ENCODE measurements at places on chromosomes 1 and 21. TPM values are rescaled to one million over a fixed set of nuclear protein-coding genes. Genes with fewer than 3 reads are reported as not detected.
A peak's percentile ranks its signal among the peaks of the same experiment; 100 is the strongest.

GRCh38 chr1:48568501-48568900 is 96.5 kb upstream of the SPATA6 start:
- no peak overlapping the region for H3K27ac ChIP-seq
- no peaks in the 10 kb centered on the region for H3K36me3 ChIP-seq
- no peaks in the 10 kb centered on the region for H3K27me3 ChIP-seq

GRCh38 chr1:175865041-175865766 is 121.8 kb upstream of the TNR start:
- no peak overlapping the region for H3K4me3 ChIP-seq
- H3K27ac ChIP-seq = no peak overlapping the region
- H3K27me3 ChIP-seq = no peaks in the 10 kb centered on the region
- no peaks in the 10 kb centered on the region for H3K36me3 ChIP-seq
- no peak for DNase-seq

- DNase-seq = no peak
- H3K4me3 ChIP-seq = no peak overlapping the region
- H3K27ac ChIP-seq = no peak overlapping the region
- no peaks in the 10 kb centered on the region for H3K4me1 ChIP-seq
- H3K36me3 ChIP-seq = no peaks in the 10 kb centered on the region
Observed at GRCh38 chr1:83994111-83994510, 4.8 kb downstream of the TTLL7 start.

DNA sequence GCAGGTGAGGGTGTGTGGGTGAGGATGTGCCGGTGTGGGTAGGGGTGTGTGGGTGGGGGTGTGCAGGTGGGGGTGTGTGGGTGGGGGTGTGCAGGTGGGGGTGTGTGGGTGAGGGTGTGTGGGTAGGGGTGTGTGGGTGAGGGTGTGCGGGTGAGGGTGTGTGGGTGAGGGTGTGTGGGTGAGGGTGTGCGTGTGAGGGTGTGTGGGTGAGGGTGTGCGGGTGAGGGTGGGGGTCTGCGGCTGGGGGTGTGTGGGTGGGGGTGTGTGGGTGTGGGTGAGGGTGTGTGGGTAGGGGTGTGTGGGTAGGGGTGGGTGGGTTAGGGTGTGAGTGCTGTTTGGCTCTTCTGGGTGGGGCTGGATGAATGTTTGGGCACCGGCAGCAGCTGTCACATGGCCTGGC is 241.4 kb upstream of the POTED start:
- H3K4me3 ChIP-seq = no peak overlapping the region
- no peak overlapping the region for H3K27ac ChIP-seq
- no peaks in the 10 kb centered on the region for H3K27me3 ChIP-seq
- H3K36me3 ChIP-seq = no peaks in the 10 kb centered on the region
- H3K4me1 ChIP-seq = no peaks in the 10 kb centered on the region

NFYC gene
- 41.7 TPM for total RNA-seq

DNA sequence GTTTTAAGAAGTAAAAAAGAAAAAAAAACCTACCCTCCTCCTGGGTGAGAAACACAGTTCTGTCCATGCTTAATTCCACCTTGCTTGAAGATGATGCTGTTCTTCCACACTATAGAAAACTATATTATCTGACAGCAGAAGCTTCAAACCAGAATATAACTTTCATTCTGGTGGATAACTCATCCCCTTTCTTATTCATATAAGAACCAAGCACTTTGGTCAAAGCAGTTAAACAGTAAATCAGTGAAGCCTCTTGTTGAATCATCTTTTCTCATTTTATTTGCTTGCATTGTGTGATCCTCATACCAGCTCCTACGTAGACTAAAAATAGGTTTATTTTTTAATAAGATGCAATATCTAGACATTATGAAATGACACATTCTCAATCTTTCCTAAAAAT is 36.7 kb upstream of the PRDX6 start:
- H3K27me3 ChIP-seq = no peaks in the 10 kb centered on the region
- H3K4me1 ChIP-seq = no peaks in the 10 kb centered on the region
- no peak for DNase-seq

GRCh38 chr1:63124666-63125191 is 197.6 kb upstream of the FOXD3 start:
- H3K27me3 ChIP-seq = no peaks in the 10 kb centered on the region
- no peaks in the 10 kb centered on the region for H3K36me3 ChIP-seq
- H3K27ac ChIP-seq = no peak overlapping the region
- no peak for DNase-seq
- H3K4me3 ChIP-seq = no peak overlapping the region

DNA sequence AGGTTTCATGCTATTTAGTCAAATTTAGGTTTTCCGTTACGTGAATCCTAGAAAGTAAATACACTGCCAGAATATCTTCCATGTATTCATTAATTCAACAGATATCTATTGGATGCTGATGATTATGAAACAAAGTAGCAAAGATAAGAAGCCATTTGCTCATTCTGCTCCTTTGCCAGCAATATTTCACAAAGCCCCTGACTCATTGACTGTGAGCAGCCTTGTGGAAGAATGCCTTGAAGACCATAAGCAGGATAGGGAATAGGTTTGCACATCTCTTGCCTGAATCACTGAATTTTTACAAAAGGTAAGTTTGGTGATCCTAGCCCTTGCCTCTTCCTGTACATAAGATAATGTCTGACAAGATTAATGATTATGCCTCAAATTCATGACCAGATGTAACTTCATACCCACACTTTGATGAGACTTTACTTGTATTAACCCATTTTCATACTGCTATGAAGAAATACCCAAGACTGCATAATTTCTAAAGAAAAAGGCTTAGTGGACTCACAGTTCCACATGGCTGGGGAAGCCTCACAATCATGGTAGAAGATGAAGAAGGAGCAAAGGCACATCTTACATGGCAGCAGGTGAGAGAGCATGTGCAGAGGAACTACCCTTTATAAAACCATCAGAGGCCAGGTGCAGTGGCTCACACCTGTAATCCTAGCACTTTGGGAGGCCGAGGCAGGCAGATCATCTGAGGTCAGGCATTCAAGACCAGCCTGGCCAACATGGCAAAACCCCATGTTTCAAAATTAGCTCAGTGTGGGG is 1.6 kb upstream of the PIGK start:
- H3K27ac ChIP-seq = no peak overlapping the region
- H3K4me1 ChIP-seq = peaks cover 9% of the 10 kb centered on the region
- no peaks in the 10 kb centered on the region for H3K27me3 ChIP-seq
- H3K36me3 ChIP-seq = no peaks in the 10 kb centered on the region

DNA sequence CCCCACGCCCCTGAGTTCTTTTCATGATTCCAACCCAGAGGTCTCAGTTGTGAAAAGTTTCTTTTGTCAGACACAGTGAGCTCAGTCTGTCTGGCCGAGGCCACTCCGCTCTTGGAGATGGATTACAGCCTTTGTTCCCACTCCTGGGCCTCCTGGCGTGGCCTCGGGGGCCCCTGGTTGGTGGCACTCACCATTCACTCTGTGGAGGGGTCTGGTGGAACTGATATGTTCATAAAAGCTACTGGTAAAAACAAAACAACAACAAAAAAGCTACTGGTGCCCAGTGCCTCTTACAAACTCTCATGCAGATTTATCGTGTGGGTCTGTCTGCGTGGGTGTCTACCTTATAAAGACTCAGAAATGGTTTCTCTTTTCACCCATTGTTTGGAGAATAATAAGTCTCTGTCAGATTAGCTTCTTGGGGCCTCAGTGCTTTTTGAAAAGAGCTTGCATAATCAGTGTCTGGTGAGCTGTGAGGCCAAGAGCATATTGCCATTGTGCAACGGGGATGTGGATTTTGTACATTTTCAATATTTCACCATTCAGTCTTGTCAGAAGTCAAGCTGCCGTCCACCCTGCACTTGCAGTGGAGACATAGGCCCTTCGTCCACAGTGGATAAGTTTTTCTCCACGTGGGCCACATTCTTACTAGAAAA is 86.7 kb downstream of the GALNT2 start:
- peak overlapping the region; percentile 37 for H3K27ac ChIP-seq
- no peak for DNase-seq
- H3K4me1 ChIP-seq = peaks cover 22% of the 10 kb centered on the region
- H3K36me3 ChIP-seq = no peaks in the 10 kb centered on the region

AMPD1 gene
- total RNA-seq = not detected

DNA sequence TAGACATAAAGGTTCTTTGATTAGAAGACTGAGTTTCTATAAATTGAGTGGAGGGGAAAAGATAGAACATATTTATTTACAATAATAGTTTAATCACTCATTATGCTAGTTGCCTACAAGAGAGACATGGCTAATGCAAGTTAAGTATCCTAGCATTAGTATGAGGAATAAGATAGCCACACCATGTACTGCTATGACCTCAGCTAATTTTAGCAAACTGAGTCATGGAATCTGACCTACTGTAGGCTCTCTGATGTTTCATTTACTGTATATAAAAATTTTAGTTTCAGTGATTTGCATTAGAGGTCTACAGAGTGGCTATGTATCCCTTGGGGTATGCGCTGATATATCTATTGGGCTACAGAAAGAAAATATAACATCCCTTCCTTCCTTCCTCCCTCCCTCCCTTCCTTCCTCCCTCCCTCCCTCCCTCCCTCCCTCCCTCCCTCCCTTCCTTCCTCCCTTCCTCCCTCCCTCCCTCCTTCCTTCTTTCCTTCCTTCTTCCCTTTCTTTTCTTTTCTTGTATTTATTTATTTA is 5.8 kb downstream of the AGL start:
- H3K27ac ChIP-seq = no peak overlapping the region
- DNase-seq = no peak
- H3K36me3 ChIP-seq = no peaks in the 10 kb centered on the region
- H3K4me1 ChIP-seq = peaks cover 58% of the 10 kb centered on the region
- H3K4me3 ChIP-seq = no peak overlapping the region

- no peak for DNase-seq
- no peak overlapping the region for H3K4me3 ChIP-seq
- no peaks in the 10 kb centered on the region for H3K27me3 ChIP-seq
- no peaks in the 10 kb centered on the region for H3K4me1 ChIP-seq
- H3K36me3 ChIP-seq = no peaks in the 10 kb centered on the region
Observed at GRCh38 chr1:81126989-81127581, 673.6 kb upstream of the ADGRL2 start.

DNA sequence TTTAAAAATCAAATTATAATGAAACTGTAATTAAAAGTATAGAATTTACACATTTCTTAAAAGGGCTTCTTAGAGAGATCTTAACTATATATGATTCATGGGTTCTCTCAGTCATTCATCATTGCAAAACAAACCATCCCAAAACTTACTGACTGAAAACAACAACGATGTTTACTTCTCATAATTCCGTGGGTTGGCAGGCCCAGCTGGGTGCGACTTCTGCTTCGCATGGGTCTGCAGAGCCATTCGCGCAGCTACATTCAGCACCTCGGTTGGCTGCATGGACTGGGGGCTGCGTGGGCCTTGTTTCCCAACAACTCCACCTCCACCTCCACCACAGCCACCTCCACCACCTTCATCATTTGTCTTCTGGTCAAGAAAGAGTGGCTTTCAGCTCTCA is 4.0 kb downstream of the SLAMF8 start:
- H3K4me1 ChIP-seq = peaks cover 33% of the 10 kb centered on the region
- no peaks in the 10 kb centered on the region for H3K27me3 ChIP-seq
- DNase-seq = no peak
- H3K27ac ChIP-seq = no peak overlapping the region

DNA sequence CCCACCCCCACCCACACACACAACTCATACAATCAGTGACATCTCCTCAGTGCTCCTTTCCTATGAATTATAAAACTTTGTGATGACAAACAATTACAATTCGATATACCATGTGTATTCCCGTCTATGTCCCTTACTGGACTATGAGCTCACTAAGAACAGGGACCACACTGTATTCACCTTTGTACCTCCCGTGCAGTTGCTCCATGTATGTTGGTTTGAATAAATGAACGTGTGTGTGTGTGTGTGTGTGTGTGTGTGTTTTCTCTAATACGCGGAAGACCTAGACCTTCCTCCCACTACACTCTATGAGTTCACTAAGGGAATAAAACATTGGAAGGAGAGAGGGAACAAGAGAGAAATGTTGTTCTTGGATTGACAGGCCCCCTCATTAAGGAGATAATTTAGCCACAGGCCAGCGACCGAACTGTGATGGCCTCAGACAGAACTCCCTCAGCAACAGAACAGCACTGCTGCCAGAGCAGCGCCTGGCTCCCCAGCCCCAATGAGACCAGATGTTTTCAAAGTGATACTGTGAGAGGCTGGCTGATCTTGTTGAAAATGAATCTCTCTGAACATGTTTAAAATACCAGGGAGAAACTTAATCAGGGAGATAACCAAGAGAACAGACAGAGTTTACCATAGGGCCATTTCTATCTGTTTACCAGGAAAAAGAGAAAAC is 21.7 kb downstream of the BCAR3 start:
- no peak overlapping the region for H3K27ac ChIP-seq
- no peaks in the 10 kb centered on the region for H3K27me3 ChIP-seq
- no peak for DNase-seq
- no peak overlapping the region for H3K4me3 ChIP-seq
- no peaks in the 10 kb centered on the region for H3K36me3 ChIP-seq

LCA5L gene
- total RNA-seq = 1.7 TPM

DNA sequence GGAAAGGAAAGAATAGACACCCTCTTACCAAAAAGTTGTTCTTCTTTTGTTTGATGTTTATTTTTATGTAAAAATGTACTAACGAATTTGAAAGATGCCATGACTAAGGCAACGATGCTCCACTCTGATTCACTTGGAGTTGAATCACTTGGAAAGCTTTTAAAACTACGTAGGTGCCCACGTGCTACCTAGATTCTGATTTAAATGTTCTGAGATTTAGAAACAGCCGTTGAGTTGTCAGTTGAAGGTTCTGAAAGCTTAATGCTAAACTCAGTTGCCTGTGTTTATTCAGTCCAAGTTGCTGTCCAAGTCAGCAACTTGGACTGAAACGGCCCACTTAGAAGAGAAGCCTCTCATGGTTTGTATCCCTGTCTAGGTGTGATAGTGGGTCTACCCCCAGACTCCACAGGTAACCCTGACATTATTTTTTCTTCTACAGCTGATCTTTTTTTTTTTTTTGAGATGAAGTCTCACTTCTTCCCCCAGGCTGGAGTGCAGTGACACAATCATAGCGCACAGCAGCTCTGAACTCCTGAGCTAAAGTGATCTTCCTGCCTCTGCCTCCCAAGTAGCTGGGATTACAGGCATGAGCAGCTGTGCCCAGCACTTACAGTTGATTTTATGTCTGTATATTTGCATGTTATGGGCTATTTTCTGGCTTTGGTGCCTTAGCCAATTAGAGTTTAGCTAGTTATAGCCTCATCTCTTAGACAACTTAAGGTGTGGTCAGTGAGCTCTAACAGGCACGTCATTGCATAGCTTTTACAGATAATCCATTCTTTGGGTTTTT is 1.4 kb upstream of the VAMP4 start:
- H3K27me3 ChIP-seq = no peaks in the 10 kb centered on the region
- H3K36me3 ChIP-seq = peaks cover under 1% of the 10 kb centered on the region
- H3K4me1 ChIP-seq = peaks cover 40% of the 10 kb centered on the region
- no peak for DNase-seq
- H3K4me3 ChIP-seq = peak overlapping the region; percentile 82

FCRL1 gene
- total RNA-seq = not detected

RBBP4 gene
- total RNA-seq = 102 TPM

- no peak overlapping the region for H3K4me3 ChIP-seq
- H3K27ac ChIP-seq = peak overlapping the region; percentile 18
- peaks cover 26% of the 10 kb centered on the region for H3K4me1 ChIP-seq
- no peaks in the 10 kb centered on the region for H3K36me3 ChIP-seq
- DNase-seq = no peak
Observed at GRCh38 chr1:39277879-39278278, 73.4 kb downstream of the MACF1 start.

- peak overlapping the region; percentile 49 for H3K4me3 ChIP-seq
- H3K4me1 ChIP-seq = peaks cover 43% of the 10 kb centered on the region
- H3K27me3 ChIP-seq = no peaks in the 10 kb centered on the region
- H3K36me3 ChIP-seq = no peaks in the 10 kb centered on the region
Observed at GRCh38 chr21:45972716-45973474, 8.7 kb upstream of the COL6A1 start.
